Stimulated activated naive CD4-positive, alpha-beta T cell treated with Interleukin-2 at 50 U/mL for 16 hours (primary cell): ENCODE measurements at places on chromosomes 3 and 15.

GRCh38 chr3:62090066-62090465 is 283.3 kb downstream of the FEZF2 start:
- no peak for DNase-seq

GRCh38 chr15:69543681-69544364 is 91.2 kb downstream of the RPLP1 start:
- no peak for DNase-seq

- DNase-seq: no peak
Observed at GRCh38 chr3:188533172-188533571, 379.2 kb downstream of the LPP start.

- no peak for DNase-seq
Observed at GRCh38 chr3:113894927-113895326, 52.9 kb upstream of the ZDHHC23 start.

DNA sequence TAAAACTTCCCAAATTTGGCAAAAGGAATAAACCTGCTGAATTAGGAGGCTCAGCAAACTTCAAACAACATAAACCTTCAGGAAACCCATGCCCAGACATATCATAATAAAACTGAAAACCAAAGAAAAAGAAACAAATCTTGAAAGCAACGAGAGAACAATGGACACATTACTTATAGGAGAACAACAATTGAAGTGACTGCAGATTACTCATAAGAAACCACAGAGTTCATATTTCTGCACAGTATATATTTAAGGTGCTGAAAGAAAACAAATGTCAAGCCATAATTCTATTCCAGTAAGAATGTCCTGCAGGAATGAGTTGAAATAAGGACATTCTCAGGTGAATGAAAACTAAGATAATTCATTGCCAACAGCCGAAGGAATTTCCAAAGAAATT is 80.8 kb upstream of the PROK2 start:
- no peak for DNase-seq

GRCh38 chr3:65729973-65730372 is 308.7 kb downstream of the MAGI1 start:
- DNase-seq: no peak

- DNase-seq: no peak
Observed at GRCh38 chr3:118736107-118736506, 298.5 kb downstream of the IGSF11 start.

DNA sequence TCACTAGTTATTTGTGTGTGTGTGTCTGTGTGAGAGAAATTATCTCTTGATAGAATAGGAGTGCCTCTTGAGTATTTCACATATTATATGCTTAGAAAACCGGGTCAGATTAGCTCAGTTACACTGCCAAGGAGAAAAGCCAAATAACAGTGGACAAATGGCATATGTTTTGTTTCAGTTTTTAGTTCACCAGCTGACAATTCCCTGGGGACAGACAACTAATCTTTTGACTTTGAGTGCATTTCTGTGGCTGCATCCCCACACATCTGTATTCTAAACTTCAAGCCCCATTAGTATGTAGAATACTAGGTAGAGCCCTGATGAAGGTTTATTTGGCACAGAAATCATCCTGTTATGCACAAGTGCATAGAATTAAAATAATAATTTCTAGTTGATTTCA is 227.7 kb upstream of the CNTN3 start:
- DNase-seq: no peak

DNA sequence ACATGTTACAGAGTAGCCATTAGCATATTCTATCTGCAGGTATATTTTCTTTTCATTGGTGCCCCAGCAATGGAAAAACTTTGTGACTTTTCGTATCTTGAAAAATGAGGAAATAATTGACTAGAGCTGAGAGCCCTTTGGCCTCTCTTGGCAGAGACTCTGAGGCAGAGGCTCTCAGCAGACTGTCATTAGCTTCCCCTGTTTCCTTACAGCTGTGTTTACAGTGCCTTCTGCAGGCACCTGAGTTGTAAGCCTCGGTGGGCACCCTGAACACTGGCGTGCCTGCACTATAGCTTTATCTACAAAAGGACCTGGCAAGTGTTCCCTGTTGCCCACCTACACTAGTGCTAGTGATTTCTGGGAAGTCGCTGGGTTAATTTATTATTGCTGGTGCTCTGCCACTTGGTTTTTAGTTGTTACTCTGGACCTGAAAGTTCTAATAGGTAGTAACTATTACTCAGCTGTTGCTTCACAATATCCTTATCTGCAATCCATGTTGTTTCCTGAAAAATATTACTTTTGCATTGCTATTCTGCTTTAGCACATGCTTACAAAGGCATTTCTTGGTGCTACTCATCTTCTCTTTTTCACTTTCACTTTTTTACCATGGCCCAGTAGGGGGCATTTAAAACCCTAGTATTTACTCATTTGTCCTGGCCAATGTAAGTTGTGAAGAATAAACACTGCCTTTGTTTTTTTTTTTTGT is 7.8 kb upstream of the GPR171 start:
- no peak for DNase-seq

- no peak for DNase-seq
Observed at GRCh38 chr15:80199366-80199765, 46.6 kb downstream of the FAH start.

GRCh38 chr3:136783708-136784191 is 31.6 kb upstream of the STAG1 start:
- DNase-seq: no peak

DNA sequence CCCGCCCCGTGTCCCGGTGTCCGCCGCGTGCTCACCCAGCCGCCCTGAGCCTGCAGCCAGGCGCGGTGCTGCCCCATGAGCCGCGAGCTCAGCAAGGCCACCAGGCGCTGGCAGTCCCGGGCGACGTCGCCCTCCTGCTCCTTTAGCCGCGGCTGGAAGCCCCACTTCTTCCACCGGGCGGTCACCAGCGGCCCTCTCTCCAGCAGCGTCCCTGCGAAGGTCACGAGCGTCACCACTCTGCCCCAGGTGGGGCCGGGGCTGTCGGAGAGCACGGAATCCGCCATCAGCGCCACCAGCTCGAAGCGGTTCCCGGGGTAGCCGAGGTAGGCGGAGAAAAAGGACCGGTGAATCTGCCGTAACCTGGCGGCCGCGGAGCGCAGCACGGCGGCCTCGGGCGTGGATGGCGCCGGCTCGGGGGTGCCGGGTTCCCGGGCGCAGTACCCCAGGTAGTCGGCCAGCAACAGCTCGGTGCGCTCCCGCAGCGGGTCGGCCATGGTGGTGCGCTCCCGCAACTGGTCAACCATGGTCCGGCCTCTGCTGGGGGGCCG is 298 bp downstream of the BCL2L10 start:
- peak; percentile 40 for DNase-seq

DNA sequence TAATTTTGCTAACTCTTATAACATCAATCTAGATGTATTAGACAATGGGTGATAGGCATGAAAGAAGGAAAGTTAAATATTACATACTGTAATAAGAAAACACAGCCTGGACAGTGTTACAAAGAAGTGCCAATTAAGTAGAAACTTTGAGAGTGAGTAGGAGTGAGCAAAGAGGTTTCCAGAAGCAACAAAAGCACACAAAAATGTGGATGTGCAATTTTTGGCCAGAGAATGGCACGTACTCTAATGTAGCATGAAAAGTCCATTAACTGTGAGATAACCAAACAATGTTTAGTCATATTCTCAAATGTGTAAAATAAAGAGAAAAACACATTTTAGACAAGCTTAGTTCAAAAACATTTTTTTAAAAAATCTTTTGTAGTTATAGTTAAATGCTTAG is 567.3 kb downstream of the ROBO1 start:
- no peak for DNase-seq

- DNase-seq: no peak
Observed at GRCh38 chr15:81780966-81781365, 264.9 kb downstream of the MEX3B start.
